Stimulated activated CD4-positive, alpha-beta T cell treated with anti-CD3 and anti-CD28 coated beads, Interleukin-2, amount 100 ng/mL, for 24 hours (primary cell): ENCODE measurements at places on chromosomes 7 and 10.

- no peak for DNase-seq
Observed at GRCh38 chr10:35307297-35307696, 29.0 kb upstream of the CCNY start.

- DNase-seq, result no peak
Observed at GRCh38 chr7:26052706-26053105, 99.3 kb upstream of the NFE2L3 start.

GRCh38 chr7:68173513-68173912, 1176.9 kb downstream of the TYW1 start:
- DNase-seq, result no peak

DNA sequence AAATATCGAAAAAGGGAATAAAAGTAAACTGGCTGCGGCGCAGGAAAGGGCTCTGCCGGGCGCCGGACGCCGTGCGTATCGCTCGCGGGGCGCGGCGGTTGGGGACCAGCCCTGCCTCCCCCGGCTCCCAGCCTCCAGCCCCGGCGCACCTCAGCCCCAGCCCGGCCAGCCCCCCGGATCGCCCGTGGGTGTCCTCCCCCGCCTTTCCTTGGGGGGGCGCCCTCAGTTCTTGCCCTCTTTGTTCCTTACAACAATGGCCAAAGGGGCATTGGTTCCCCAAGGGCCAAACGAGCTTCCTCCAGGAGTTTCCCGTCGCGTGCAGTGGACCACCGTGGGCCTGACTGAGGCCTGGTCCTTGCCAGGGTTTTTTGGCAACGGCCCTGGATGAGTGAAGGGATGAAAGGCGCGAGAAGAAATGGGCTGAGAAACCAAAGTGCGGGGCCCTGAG, 1.2 kb downstream of the MACROH2A2 start:
- DNase-seq, result peak; percentile 42

DNA sequence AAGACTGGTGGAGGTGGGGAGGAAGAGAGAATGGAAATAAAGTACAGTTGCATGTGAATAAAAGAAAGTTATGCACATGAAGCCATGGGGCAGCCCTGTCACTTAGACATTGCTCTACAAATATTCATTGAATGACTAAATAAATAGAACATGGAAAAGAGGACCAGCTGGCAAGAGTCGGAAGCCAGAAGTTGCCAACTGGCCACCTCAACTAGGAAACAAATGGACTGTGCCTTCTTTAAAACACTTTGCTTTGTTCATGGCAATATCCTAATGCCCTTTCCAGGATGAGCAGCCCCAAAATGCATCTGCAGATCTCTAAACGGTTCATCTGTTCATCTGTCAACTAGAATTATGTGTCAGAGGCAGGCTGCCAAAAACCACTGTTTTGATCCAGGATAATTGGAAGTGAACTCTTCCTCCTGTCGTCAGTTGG, 157.3 kb downstream of the NOC3L start:
- DNase-seq, result no peak

GRCh38 chr7:18721429-18721828, 225.9 kb downstream of the HDAC9 start:
- no peak for DNase-seq

- DNase-seq, result no peak
Observed at GRCh38 chr10:114389426-114389825, 14.9 kb downstream of the AFAP1L2 start.

- no peak for DNase-seq
Observed at GRCh38 chr10:19811540-19811939, 4.7 kb upstream of the PLXDC2 start.

DNA sequence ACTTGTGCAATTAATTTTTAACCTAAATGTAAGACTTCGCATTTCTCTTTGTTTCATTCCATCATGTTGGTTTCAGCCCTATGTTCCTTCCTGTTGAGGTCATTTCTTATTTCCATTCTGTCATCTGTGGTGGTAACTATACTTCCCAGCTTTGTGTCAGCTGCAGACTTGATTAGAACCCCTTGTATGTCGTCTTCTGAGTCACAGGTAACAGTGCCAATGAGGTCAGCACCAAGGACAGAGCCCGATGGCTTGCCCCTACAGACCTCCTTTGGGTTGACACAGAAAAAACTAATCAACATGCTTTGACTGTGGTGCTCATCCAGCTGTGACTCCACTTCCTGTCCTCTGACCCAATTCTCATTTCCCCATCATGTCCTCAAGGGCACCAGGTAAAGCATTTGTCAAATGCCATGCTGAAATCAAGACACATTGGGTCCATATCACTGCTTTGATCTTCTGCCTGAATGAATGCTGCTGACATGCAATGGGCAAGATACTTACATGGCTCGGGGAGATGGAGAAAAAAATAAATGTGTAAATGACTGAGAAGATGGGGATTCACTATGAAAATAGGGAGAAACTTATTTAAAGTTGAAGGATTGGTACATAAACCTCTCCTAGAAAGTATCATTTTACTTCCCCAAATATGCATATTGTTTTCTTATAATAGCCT, 25.6 kb upstream of the CRTAC1 start:
- peak; percentile 26 for DNase-seq

GRCh38 chr7:69603351-69603750, 5.1 kb downstream of the AUTS2 start:
- DNase-seq, result no peak

DNA sequence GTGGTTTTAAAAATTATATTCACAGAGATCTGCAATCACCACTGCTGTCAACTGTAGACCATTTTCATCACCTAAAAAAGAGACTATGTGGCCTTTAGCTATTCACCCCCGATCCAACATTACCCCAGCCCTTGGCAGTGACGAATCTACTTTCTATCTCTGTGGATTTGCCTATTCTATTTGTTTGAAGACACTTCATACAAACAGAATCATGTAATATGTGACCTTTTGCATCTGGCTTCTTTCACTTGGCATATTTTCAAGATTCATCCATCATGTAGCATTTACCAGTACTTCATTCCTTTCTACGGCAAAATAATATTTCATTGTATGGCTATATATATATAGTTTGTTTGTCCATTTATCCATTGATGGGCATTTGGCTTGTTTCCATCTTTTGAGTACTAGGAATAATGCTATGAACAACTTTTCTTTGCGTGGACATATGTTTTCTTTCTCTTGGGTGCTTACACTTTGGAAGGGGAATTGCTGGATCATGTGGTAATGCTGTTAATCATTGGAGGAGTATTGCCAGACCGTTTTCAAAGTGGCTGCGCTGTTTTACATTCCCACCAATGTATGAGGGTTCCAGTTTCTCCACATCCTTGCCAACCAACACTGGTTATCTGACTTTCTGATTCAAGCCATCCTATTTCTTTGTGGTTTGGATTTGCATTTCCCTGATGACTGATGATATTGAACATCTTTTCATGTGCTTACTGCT, 22.3 kb downstream of the ADAMTS14 start:
- no peak for DNase-seq
